T-helper 9 cell (primary cell): ENCODE measurements at places on chromosomes 7 and 10.

GRCh38 chr10:107340326-107340725 is 175.8 kb upstream of the SORCS1 start:
- DNase-seq: no peak

DNA sequence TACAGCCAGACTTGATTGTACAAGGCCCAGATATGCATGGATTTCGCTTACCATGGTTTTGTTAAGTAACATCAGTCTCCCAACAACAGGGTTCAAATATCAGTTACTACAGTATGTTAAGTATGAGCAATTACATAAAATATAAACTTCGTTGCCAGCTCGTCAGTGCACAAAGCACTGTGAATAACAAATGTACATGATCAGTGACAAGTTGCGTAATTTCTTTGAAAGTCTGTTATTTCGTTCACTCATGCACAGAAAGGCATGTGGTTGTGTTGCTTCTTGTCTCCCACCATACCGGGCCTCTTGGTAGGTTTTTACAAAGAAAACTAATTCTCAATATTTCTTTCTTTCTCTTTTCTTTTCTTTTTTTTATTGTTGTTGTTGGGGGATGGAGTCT is 12.5 kb upstream of the ZNF487 start:
- no peak for DNase-seq

GRCh38 chr10:122493761-122494160 is 32.4 kb downstream of the HTRA1 start:
- DNase-seq: no peak

DNA sequence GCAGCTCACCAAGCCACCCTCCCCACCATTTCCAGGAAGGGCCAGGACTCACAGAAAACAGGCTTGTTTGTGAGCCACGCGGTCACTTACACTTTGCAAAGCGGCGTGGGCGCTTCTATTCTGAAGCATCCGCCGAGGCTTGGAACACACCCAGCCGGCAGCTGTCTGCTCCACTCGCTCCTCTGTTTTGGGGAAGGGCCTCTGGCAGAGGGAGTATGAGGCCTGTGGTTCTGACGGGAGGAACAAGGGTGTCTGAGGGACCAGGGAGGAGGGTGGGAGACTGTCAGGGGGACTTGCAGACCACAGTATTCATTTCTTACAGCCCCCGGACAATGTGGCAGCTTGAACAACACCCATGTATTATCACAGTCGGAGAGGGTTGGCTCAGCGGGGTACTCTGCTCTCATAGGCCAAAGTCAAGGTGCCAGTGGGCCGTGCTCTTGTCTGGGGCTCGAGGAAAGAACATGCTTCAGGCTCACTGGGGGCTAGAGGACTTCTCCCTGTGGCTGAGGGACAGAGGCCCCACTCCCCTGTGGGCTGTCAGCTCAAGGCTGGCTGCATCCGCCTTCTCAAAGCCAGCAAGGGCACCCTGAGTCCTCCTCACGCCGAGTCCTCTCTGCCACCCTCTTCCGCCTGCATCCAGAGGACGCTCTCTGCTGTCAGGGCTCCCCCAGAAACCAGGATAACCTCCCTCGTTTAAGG is 60.4 kb upstream of the FAM20C start:
- DNase-seq: no peak

DNA sequence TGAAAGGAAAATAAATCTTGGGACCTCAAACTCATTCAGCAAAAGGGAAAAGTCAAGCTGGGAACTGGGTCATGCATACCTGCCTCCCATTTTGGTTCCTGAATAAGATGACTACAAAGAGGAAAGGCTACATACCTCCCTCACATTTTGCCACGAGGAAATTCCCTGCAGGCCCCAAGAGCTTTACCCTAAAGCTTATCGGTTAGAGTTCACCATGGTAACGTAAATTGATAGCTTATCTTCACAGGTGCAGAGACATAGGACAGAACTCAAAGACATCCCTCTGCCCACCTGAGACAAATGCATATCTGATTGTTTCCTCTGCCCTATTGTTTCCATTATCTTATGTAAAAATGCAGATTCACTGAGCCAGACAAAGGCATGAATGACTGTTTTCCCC is 31.5 kb upstream of the GRB10 start:
- DNase-seq: no peak

GRCh38 chr10:8245131-8245813 is 190.8 kb downstream of the GATA3 start:
- no peak for DNase-seq

DNA sequence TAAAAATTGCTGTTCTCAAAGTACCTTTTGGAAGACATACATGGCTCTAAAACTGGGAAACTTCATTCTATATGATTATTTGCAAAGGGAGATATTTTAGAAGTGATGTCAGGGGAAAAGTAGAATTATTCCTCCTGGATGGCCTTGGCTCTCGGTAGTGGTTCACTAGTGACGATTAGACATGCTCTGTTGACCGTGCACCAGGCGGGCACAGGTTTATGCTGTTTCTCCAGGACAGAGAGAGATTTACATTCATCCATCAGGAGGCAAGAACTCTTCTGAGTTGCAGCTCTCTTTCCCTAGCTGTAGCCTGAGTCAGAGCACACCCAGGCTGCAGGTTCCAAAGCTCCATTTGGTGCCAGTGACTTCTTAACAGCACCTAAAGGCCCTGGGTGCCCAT is 184.9 kb upstream of the WDR11 start:
- DNase-seq: no peak

- no peak for DNase-seq
Observed at GRCh38 chr10:86387178-86387794, 20.7 kb upstream of the GRID1 start.

DNA sequence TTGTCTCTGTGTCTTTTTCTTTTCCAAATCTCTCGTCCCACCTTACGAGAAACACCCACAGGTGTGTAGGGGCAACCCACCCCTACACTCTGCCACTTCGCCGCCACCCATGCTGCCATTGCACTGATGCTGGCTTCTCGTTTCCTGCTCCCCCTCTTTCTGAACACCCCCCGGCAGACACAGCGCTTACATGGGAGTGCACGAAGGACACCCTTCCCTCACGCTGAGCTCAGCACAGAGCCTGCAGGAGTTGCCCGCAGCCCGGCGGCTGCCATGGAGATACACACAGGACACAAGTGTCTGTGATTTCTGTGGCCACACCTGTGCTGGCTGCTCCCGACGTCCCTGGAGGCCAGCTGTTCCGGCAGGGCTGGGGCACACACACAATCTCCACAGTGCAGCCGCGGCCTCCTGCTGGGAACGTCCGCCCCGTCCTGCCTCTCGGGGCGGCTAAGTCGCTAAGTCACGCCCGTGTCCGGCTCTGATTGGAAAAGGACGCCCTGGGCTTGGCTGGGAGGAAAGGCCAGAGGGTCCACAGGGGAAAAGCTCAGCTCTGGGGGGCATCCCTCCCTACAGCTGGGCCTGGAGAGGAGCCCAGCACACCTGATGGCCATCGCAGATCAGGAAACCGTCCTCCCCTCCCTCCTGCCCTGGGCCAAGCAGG is 349.8 kb downstream of the PTPRN2 start:
- DNase-seq: no peak

- no peak for DNase-seq
Observed at GRCh38 chr7:7414791-7415603, 120.7 kb downstream of the COL28A1 start.
